ENCODE measurements at places on chromosomes 16 and 17.

- peak; percentile 51 for DNase-seq
Observed at GRCh38 chr17:41835800-41836549, at the start of gene NT5C3B. NT5C3B (minus strand) TSS chr17:41836232; CDS start chr17:41836193, 39 bp downstream.

GRCh38 chr16:86428729-86429517 lies 81.4 kb upstream of the FOXF1 start:
- no peak for DNase-seq

GRCh38 chr16:18827890-18828289 lies 26.5 kb upstream of the ARL6IP1 start:
- no peak for DNase-seq

DNA sequence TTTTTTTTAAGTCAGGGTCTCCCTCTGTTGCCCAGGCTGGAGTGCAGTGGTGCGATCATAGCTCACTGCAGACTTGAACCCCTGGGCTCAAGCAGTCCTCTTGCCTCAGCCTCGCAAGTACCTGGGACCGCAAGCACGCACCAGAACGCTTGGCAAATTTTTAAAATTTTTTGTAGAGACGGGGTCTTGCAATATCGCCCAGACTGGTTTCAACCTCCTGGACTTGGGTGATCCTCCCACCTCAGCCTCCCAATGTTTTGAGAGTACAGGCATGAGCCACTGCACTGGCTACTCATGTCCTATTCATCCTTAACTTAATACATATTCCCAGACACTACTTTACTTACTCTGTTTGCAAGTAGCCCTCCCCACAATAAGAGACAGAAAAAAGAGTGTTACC lies 16.3 kb upstream of the RBL2 start:
- no peak for DNase-seq

DNA sequence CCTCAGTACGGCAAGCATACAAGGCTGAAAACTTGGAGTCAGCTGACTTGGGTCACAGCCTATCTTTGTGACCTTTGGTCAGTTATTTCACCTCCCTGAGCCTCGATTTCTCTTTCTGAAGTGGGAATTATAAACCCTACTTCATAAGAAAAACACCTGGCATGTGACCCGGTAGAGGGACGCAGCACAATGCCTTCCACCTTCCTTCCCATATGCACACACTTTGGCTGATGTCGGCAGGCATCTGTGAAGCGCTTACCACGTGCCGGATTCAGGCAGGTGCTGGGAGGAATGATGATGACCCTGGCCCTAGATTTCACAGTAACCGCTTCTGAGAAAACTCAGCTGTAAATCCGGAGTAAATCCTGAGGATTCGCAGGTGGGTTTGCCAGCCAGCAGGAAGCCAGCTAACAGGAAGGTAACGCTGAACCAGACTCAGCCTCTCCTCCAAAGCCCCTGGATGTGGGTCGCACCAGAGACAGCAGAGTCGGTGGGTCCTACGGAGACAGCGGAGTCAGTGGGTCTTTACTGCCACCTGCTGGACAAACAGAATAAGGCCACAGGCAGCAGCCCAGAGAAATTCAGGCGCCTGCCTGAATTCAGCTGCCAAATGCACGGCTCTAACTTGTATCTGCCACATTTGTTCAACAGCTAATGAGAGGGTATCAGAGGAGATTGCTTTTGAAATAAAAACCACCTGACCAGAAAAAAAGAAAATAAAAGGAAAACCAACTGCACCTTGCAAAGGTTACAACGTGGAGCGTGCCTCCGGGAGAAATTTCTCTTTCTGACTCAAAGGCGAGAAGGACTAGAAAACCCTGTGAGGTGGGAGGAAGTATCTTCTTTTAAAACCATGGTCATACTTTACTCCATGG lies 16.6 kb downstream of the COPRS start:
- DNase-seq: peak; percentile 91

DNA sequence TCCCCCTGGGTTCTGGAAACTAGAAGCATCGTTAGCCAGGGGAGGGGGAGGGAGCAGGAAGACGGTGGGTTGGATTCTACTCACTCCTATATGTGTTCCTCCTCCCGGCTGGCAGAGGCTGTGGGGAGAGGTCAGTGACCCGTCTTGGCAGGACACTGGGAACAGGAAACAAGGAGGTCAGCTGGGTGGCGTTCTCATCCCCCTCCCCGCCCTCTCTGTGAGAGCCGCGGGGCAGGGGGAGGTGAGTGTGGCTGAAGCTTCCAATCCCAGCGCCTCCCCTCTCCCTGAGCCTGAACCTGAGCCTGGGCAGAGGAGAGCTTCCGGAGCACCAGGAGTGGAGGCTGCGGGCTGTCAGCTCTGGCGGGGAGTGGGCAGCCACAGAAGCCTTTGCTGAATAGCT lies 12.5 kb downstream of the GPRC5C start:
- DNase-seq: no peak

DNA sequence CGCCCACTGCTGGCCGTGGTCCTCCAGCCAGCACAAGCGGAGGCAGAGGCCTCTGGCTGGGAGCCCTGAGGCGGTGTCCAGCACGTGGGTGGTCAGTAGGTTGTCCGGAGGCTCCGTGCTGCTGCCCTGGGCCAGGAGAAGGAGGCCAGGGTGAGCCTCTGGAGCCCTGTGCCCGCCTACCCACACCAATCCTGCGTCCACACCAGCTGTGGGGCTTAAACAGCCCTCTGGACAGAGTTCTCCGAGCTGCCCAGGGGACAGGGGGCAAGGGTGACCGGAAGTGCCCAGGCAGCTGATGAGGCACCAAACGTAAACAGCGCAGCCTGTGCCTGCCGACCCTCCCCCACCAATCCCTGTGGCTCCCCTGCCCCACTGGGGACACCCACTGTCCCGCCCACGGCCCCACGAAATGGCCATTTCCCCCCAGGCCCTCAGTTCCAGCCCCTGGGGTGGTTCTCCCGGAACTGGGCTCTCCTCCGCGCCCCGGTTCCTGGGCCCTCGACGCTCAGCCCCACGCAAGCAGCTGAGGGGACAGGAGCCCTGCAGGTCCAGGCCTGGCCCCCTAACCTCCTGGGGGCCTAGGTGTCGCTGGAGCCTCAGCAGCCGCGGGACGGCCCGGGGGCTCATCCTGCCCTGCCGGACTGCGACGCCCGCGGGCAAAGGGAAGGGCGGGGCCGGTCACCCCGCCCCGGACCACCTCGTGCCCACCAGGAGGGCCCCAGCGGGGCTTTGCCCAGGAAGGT lies 27.9 kb upstream of the DBNDD1 start:
- peak; percentile 35 for DNase-seq

- no peak for DNase-seq
Observed at GRCh38 chr16:88948781-88949490, 28.1 kb downstream of the CBFA2T3 start.

GRCh38 chr16:73713251-73713650 lies 583.4 kb upstream of the PSMD7 start:
- no peak for DNase-seq

DNA sequence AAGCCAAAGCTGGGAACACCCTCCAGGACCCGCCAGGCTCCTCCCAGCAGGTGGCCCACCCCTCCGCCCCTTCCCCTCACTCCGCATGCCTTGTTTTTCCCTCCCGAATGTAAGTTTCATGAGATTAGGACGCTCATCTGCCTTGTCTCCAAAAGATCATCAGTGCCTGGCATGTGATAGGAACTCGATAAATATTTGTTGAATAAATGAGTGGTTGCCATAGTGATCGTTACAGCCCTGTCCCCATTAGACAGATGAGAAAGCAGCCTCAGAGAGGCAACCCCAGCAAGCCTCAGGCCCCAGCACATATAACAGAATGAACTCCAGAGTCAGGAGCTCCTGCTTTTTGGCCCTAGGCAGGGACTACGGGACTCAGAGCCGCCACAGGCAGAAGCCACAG lies 5.0 kb downstream of the CAMKK1 start:
- no peak for DNase-seq

DNA sequence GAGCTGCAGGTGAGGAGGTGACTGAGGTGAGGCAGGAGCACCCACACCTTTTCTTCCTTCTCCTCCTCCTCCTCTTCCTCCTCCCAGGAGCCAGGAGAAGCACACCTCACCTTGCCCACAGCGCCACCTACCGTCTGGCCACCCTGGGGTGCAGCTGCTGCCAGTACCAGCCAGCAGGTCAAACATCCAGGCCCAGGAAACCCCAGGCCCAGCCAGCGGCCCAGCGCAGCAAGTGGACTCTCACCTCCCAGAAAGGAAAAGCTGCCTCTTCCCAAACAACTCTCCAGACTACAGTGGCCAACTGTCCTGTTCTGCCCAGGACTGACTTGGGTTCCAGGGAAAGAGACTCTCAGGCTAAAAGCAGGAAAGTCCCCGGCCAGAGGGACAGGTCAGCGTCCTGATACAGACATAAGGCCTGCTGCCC lies 22.7 kb downstream of the PEMT start:
- DNase-seq: peak; percentile 47

GRCh38 chr17:21119247-21119918 lies 7.4 kb upstream of the DHRS7B start:
- peak; percentile 21 for DNase-seq

- no peak for DNase-seq
Observed at GRCh38 chr17:81073967-81074839, 39.3 kb downstream of the BAIAP2 start.

DNA sequence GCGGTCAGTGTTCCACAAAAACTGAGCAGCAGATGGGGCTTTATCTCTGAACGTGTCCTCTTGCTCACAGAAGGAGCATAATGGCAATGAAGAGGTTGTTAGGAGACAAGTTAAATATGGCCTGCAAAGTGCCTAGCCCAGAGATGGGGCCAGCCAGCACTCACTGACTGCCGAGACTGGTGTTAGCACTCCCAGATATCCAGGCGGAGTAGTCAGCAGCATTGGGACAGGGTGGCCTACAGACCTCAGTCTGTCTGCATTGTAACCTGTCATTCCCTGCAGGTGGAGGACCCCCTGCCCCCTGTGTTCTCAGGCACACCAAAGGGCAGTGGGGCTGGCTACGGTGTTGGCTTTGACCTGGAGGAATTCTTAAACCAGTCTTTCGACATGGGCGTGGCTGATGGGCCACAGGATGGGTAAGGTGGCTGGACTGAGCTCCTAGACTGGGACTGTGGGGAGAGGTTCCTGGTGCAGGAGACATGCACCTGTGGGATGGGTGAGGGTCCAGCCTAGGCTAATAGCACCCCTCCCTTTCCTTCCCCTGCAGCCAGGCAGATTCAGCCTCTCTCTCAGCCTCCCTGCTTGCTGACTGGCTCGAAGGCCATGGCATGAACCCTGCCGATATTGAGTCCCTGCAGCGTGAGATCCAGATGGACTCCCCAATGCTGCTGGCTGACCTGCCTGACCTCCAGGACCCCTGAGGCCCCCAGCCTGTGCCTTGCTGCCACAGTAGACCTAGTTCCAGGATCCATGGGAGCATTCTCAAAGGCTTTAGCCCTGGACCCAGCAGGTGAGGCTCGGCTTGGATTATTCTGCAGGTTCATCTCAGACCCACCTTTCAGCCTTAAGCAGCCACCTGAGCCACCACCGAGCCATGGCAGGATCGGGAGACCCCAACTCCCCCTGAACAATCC lies 4.2 kb downstream of the MFAP4 start:
- no peak for DNase-seq

DNA sequence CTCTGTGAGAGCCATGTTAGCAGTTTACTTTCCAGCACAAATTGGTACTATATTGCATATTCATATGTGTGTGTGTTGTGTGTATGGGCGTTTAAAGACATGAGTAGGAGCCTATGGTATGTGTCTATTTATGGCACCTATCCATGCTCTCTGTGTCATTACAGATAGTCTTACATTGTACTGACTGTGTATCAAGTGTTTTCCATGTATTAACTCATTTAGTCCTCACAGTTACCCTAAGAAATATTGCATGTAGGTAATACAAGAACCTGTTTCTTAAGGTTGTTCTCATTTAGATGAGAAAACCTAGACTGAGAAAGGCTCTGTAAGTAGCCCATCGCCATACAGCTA lies 1.6 kb downstream of the ALG1 start:
- no peak for DNase-seq

DNA sequence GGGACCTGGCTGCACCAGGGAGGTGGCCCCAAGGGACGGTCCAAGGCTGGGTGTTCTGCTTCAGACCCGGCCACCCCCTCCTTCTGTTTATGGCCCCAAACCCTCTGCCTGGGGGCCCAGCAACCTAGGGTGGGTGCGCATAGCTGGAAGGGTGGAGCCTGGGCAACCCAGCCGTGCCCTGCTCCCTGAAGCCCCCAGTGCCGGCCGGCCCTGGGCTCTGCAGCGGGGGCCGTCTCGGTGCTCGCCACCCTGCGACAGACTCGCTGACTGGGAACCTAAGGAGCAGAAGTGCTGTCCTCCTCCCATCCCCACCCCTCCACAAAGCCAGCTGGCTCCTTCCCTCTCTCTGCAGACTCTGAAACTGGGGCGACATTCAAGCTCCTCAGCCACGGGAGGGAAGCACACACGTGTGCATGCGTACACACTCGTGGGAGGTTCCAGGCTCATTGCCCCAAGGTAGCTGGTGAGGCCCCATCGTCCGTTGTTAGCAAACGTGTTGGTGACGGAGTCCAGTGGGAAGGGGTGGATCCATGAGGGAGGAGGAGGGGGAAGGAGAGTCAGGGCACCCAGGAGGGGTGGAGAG lies 43.4 kb downstream of the ENGASE start:
- DNase-seq: no peak

DNA sequence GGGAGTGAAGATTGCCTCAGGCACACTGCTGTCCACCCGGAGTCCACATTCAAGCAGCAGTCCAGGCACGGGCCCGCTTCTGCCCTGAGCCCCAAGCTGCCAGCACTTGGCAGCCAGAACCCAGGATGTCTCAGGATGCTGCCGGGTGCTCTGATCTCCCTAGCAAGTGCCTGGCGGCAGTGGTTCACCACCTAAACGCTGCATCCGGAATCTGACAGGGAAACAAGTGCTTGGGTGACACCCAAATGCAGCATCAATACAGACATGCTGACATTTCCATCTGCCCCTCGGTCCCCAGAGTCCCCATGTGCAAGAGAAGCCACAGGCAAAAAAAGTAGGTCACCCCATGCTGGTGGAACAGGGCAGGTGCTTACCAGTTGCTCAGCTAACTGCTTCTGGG lies 197.1 kb upstream of the RPL38 start:
- DNase-seq: no peak

- no peak for DNase-seq
Observed at GRCh38 chr16:58940609-58941008, 206.5 kb upstream of the GOT2 start.

DNA sequence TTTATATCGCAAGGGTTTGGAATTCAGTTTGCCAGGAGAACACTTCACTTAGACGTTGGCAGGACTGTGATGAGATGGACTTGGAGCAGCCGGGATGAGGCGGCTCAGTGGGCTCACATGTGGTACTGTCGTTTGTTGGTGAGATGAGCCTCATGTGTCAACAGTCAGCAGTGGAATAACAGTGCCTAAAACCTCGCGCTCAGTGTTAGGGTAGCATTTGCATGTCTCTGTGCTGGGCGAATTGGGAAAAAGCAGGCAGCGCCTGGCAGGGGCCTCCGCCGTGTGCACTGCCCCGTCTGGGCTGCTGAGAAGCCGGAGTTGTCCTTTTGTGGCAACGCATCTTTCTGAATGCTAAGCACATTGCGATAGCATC lies 49.7 kb downstream of the CRISPLD2 start:
- DNase-seq: no peak

GRCh38 chr17:40819528-40820125 lies 2.8 kb downstream of the KRT10 start:
- DNase-seq: peak; percentile 66

DNA sequence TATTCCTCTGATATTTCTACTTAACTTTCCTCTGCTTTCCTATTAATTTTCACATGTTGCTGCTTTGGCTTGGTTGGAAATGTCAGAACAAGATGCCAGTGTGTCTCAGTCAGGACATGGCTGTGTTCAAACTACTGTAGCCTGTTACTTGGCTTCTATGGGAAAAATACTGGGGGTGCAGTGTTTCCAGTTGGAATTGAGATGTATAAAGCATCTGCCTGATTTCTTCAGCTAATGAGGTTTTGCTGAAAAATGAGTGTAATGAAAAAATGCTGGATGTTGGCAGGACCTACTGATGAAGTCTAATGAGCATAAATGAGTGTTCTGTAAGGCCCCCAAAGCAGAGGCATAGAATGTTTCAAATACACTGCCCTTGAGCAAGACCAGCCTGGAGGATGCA lies 166.6 kb downstream of the PHKB start:
- DNase-seq: no peak

All from NCI-H1417 (cell line).